ENCODE measurements at places on chromosomes 12 and 14.

- DNase-seq, result no peak
Observed at GRCh38 chr12:26906024-26906423, 31.8 kb downstream of the INTS13 start.

DNA sequence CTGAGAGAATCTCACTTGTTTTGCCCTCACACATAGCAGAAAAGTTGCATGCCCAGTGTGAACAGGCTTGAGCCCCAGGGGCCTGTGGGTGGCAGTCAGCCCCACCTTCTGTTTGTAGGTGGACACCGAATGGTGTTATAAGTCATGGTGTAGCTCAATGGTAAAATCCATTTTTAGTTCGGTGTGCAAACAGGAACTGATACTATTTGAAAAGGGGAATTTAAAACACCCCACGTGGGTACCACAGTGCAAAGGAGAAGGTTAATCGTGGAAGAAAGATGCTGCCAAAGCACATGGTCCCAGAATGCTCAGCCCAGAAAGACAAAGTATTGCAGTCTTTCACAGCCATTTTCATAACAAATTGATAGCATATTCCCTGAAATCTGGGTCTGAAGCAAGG lies 71.8 kb upstream of the GZMB start:
- DNase-seq, result no peak

DNA sequence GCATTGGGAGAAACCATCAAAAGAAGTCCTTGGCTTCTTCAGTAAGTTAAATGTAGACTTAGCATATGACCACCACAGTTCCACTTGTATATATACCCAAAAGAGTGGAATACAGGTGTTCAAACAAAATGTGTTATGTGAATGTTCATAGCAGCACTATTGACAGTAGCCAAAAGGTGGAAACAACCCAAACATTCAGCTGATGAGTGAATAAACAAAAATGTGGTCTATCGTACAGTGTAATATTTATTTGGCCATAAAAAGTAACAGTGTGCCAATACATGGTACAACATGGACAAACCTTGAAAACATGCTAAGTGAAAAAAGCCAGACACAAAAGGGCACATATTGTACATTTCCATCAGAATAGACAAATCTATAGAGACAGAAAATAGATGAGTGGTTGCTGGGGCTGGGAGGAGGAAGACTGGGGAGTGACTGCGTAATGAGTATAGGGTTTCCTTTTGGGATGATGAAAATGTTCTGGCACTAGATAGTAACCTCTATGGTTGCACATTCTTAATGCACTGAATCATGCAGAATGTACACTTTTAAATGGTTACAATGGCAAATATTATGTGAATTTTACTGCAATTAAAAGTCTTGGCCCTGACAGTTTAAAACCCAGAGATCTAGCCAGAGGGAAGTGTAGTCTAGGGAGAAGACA lies 5.5 kb downstream of the ERP29 start:
- DNase-seq, result no peak

- DNase-seq, result no peak
Observed at GRCh38 chr12:14618983-14619382, 51.3 kb upstream of the PLBD1 start.

DNA sequence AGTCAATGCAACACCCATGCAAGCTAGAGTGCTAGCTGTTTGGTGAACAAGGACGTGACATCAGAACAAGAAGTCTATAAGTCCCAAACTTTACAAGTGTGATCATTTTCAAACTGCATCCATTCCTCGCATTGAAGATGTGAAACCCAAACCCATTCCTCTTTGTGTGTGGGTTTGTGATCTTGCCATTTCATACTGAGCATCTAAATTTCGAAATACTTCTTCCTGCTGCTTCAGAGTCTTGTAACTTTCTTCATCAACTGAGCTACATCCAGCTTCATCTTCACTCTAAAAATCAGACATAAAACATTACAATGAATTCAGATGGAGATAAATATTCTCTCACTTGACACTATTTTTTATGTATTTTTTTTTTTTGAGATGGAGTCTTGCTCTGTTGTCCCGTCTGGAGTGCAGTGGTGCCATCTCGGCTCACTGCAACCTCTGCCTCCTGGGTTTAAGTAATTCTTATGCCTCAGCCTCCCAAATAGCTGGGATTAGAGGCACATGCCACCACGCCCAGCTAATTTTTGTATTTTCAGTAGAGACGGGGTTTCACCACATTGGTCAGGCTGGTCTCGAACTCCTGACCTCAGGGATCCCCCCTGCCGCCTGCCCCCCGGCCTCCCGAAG lies 4.8 kb upstream of the ZCCHC8 start:
- DNase-seq, result no peak

GRCh38 chr12:40238266-40238902 lies 13.6 kb downstream of the LRRK2 start:
- no peak for DNase-seq

GRCh38 chr12:131057211-131057721 lies 103.6 kb downstream of the ADGRD1 start:
- DNase-seq, result no peak

DNA sequence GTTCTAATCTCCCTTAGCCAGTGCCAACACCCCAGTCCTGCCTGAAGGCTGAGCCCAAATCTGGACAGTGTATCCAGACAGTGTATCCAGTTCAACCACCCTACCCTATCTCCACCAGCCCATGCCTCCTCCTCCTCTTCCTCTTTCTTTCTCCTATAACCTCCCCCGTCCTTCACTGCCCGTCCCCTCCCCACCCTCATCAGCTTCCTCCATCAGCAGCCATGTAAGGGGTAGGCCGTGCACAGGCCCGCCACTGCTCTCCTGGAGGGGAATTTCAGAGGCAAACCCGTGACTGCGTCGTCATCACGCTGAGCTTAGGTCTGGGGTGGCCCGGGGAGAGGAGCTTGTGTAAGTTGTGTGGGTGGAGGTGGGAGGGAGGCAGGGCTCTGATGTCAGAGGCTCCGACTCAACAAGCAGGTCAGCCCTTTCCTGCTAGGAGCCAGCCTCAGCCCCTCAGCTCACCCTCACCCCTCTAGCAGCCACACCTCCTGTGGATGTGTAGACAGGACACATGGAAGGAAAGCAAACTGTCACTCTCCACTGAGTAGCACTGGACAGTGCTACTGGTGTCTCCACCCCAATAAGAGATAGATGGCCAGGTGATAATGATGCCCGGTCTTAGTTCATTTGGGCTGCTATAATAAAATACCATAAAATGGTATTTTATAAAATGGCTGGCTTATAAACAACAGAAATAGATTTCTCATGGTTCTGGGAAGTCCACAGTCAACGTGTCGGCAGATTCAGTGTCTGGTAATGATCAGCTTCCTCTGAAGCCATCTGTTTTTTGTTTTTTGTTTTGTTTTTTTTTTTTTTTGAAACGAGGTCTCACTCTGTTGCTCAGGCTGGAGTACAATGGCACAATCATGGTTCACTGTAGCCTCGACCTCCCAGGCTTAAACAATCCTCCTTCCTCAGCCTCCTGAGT lies 50.5 kb downstream of the IRF2BPL start:
- DNase-seq, result peak; percentile 70

GRCh38 chr14:101359221-101360053 lies 201.9 kb upstream of the DIO3 start:
- no peak for DNase-seq

DNA sequence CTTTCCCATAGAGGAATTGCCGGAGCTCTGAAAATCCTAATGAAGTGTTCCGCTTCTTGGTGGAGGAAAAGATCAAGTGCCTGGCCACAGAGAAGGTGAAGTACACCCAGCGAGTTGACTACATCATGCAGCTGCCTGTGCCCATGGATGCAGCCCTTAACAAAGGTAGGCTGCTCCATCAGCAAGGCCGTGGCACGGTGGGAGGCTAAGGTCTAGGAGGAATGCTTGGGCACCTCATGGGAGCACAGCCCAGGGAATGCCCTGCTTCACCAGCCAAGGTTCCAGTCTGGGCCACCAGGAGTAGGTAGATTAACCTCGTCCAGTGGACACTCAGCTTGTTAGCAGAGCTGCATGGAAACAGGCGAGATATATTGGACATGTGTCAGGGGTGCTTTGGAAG lies 6.4 kb upstream of the TPI1 start:
- no peak for DNase-seq

DNA sequence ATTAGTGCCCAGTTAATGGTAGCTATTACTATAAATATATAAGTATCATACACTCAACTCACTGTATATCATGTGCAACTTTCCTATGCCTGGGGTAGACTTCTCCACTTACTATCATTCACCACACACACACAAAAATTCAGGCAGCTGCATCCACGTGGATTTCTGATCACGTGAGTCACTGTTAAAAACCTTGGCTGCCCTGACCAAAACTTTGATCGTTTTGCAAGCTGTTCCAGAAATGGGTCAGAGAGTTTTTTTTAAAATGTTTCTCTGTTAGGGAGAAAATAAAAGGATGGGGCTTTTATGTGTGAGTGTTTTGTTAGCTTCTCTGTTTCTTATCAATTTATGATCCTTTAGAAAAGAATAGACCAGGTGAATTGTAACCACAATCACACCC lies 198.2 kb upstream of the CNOT2 start:
- DNase-seq, result no peak

- DNase-seq, result no peak
Observed at GRCh38 chr14:51182131-51182565, 57.9 kb upstream of the TMX1 start.

GRCh38 chr12:4269279-4269991 lies 4.1 kb upstream of the CCND2 start:
- DNase-seq, result peak; percentile 90

DNA sequence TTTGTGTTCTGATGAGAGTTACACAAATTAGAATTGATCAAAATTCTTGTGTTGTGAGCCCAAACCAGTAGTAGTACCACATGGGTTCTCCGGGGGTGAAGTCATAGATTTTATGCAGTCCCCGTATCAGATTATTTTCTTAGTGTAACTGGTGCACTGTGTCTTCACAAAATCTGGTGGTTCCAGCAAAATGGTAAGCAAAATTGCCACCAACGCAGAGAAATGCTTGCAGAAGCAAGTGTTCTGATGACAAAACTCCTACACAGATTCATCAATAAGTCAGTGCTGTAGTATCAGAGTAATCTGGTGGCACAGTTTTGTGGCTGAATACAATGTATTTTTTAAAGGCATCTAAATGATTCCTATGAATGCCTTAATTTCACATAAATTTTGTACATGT lies 1.3 kb upstream of the CACNA2D4 start:
- DNase-seq, result no peak

DNA sequence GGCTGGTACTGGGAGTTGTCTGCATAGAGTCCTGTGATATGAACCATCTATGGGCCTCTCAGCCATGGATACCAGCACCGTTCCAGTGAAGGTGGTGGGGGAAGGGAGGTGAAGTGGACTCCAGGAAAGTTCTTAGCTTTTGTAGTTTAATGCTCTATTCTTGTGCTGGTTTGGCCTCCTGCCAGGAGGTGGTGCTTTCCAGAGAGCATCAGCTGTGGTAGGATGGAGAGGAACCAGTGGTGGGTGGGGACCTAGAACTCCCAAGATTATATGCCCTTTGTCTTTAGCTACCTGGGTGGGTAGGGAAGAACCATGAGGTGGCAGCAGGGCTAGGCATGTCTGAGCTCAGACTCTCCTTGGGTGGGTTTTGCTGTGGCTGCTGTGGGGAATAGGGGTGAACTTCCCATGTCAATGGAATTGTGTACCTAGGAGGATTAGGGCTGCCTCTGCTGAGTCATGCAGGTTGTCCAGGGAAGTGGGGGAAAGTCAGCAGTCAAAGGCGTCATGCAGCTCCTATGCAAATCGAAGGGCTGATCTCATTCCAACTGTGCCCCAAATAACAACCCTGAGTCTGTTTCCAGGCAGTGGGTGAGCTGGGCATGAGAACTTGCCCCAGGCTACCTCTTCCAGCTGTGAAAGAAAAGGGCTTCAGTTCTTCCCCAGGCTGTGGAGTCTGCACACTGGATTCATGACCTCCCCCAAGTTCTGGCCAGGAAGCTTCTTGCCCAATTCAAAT lies 14.2 kb downstream of the GZMH start:
- no peak for DNase-seq

DNA sequence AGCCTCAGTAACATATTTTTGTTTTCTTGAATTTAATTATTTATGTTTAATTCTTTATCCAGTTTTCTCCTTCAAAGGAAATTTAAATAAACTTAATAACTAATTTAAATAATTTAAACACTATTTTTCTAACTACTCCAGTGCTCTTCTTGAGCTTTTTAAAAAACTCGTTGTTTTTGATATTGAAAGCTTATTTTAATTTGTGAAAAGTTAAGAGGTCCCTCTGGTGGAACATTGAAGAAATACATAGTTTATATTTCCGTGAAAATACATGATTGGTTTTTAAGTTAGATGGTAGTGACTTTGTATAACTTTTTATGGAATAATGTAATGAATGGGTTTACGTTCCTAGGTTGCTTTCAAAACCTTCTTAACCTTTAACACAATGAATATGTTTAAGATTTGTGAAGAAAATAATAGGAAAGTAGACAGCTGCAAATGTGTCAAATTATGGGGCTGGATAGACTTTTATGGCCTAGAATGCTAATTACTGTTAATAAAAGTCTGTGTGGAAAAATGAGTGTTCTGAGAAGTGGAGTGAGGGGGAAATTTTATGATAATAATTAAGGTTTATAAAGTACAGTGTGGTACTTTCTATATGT lies 45.9 kb upstream of the MSRB3 start:
- no peak for DNase-seq

DNA sequence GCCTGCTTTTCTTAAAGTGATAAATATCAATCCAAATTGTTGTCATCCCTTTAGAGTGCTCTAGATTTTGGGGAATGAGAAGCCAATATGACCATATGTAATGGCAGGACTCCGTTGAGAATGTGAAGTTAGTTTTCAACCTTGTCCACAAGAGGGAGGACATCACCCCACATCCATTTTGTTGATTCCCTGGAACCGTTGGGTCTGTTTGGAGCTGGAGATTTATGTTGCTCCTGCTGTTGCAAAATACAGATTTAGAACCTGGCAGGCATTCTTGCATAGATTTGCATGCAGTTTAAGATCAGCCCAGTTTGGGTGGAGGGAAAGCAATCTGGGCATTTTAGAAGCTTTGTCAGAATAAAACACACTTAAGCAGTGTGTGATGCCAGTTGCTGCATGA lies 620.1 kb downstream of the NRXN3 start:
- no peak for DNase-seq

DNA sequence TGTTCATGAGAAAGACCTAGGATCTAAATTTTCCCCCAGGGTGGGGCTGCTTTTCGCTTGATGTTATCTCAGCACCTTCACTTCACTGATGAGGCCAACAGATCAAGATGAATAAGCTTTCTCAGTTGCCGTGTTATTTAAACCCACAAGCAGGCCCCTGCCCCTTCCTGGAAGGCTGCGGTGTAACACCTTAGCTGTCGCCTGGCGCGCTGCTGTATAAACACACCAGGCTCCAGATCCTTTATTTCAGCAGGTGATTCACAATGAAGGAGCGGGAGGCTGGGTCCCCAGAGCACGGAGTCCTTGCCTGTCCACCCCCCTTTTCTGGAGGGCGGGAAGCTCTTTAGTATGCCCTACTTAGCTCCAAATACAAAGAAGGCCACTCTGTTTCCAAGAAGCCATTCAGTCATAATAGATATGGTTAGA lies 515.4 kb downstream of the FUT8 start:
- DNase-seq, result peak; percentile 47

- DNase-seq, result no peak
Observed at GRCh38 chr14:82511399-82511798, 977.7 kb upstream of the SEL1L start.

All from stimulated activated CD8-positive, alpha-beta memory T cell treated with anti-CD3 and anti-CD28 coated beads, Interleukin-7, amount 100 ng/mL, for 48 hours (primary cell).